ENCODE measurements at places on chromosomes 7 and 10.

DNA sequence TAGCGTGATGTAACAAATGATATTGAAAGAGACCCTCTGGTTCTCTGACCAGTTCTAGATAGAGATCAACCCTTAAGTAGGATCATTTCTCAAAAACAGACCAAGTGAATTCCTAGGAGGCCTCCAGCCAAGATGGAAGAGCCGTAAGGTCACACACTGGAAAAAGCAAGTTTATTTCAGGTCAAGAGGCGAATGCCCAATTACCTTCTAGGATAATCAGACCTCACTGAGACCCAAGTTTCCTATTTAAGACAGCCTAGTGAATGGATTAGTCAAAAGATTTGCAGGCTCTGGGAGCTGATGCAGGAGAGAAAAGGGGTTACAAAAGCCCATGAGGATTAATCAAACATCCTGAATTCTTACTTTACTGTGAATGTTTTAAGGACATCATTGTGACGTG, 486.1 kb upstream of the NRP1 start:
- DNase-seq = no peak

DNA sequence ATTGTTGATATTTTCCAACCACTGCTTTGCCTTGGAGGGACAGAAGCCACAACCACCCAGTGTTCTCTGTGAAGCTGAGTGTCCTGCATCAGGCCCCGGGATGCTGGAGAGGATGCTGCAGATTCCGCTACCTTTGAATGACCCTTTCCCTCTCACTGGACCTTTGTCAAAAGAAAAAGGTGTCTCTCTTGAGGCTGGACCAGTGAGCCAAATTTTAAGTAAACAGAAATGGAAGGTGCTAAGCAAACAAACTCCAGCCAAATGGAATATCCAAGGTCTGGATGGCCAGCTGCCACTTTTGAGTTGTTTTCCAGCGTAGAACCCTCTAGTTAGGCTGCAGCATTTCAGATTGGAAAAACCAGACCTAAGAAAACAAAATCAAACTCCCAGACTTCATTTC, 145.5 kb downstream of the TRIL start:
- DNase-seq = no peak

- DNase-seq = no peak
Observed at GRCh38 chr10:122014652-122015248, 25.8 kb downstream of the TACC2 start.

DNA sequence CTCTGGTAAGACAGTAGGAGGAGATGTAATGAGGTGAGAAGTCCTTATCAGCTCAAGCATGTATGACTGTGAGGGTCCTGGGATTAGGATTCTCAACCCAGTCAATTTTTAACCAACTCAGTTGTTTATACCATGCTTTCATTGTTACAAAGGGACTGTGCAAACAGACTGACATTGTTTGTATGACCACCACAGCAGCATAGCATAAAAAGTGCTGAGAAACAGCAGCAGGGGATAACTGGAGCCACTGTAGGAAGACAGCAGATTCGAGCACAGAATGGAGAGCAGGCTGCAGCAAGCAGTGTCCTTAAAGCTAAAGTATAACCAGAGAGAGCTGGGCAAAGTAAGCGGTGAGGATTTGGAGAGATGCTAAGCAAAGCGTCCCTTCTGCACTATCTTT, 829.5 kb downstream of the REEP3 start:
- no peak for DNase-seq

DNA sequence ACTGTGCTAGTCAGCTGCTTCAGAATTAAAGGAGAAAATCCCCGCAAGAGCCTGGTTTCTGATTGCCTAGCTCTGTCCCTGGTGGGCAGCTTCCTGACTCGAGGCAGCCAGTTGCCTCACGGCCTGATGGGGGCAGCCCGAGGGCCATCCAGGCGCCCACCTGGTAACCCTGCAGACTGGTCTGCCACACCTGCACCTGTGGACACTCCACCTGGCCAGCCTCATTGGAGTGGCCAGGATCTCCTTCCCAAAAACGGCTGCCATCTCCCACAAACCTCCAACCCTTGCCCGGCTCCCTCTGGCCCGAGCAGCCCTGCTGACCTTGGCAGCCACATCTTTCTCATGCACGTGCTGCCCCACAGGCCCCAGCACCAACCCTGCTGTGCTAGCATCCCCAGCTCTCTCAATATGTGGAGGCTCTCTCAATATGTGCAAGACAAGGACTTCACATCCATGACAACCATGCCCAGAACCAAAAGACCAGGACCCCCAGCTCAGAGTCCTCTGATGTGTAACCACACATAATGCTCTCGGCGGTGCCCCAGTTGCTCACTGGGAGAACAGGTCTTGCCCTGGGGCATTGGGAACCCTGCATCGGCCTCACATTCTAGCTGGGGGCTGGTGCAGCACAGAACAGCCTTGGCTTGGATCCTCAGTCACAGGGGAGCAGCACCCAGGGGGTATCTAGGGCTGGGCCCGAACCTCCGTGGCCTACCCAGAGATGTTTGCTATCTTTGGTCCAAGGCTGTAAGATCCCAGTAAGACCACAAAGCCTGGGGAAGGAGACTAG, 14.6 kb downstream of the DRGX start:
- DNase-seq = no peak

- DNase-seq = no peak
Observed at GRCh38 chr7:85770332-85770731, 583.5 kb upstream of the SEMA3D start.

GRCh38 chr7:130982160-130982638, 248.2 kb upstream of the KLF14 start:
- no peak for DNase-seq

DNA sequence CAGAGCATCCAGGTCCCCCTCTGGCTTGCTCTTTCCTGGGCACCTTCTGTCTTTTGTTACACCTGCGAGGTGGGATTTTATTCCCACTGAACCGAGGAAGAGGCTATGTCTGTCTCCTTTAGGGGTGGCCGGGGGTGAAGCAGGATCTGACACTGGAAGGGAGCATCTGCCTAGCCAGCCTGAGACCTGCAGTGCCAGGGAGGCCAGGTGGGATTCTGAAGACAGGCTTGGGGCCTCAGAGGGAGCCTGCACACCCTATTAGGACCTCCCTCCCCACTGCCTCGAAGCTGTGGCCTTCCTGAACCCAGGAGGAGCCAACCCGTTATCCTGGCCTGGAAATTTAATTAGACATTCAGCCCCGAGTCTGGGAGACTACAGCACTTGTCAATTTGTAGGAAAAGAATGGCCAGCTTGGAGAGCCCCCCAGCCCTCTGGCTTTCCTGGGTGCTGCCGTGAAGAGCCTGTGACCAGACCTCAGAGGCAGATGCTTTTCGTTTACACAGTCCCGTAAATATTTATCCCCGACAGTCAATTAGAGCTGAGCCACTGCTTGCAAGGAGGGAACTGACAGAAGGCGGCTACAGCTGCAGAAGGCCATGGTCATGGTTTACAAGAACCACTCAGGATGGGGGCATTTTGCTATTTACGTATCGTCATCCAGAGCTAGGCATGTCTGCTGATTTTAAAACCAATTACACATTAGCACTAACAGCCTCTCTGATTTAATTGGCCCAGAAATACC, 19.7 kb downstream of the CHAT start:
- DNase-seq = no peak

GRCh38 chr10:15485027-15485426, 113.9 kb upstream of the FAM171A1 start:
- no peak for DNase-seq

- DNase-seq = no peak
Observed at GRCh38 chr10:110229155-110229554, 21.8 kb downstream of the MXI1 start.

DNA sequence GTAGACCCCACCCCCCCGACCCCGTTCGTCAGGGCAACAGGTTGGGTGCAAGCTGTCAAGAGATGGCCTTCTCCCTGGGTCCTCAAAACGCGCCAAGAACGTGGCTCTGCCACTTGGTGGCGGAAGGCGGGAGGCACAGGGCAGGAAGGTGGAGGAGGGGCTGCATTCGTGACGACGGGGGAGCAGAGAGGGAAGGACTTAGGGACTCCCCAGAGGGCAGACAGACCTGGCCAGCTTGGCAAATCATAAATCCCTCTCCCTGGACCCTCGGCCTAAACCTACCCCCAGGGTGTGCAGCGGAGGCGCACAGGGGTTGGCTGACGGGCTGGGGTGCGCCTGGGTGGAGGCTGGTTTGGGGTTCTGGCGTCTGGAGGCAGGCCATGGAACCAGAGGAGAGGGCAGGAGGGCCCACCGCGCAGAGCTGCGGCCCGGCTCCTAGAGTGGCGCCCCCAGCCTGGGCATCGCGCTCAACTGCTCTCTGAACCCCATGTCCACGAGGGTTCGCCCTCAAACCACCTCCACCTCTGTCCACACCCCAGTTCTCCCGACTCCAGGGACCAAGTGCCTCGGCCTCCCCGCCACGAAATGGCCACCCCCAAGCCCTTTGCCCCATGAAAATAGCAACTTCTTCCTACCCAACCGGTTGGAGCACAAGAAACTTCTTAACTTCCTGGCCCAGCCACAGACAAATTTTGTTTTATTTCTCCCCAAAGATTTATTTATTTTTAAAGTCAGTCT, 10.8 kb upstream of the GATA3 start:
- DNase-seq = peak; percentile 54

- DNase-seq = no peak
Observed at GRCh38 chr7:101180130-101180755, at the start of gene NAT16. TSS of gene NAT16 (minus strand) at chr7:101180293. CDS start at chr7:101174807, 5,486 bp downstream.

DNA sequence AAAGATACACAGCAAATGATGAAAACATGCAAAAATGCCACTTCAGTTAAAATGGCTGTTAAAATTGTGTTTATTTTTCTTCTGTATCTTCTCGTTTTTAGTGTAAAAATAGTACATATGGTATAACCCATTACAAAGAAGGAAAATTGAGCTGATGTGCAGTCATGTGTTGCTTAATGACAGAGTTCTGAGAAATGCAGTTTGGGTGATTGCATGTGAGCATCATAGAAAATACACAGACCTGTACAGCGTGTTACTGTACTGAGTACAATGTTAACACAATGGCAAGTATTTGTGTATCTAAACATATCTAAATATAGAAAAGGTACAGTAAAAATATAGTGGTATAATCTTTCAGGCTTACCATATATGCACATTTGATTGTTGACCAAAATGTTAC, 7.3 kb downstream of the DMTF1 start:
- no peak for DNase-seq

GRCh38 chr10:119762805-119763798, 37.3 kb downstream of the INPP5F start:
- no peak for DNase-seq

- no peak for DNase-seq
Observed at GRCh38 chr7:112957901-112958300, 128.7 kb downstream of the GPR85 start.

- no peak for DNase-seq
Observed at GRCh38 chr7:105673367-105674084, 92.2 kb upstream of the EFCAB10 start.

DNA sequence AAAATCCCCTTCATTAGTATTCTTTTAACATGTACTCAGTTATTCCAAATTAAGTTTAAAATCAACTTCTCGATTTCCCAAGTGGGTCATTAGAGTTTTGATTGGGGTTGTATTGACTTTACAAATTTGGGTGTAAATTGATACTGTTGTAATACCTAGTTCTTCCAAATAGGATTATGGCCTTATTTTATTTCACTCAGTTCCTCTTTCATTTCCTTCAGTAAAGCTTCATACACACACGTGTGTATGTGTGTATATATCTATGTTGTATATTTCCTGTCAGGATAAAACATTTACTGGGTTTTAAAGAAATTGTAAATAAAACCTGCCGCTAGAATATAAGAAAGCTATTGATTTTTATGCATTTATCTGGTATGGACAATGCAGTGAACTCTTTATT, 15.9 kb downstream of the YME1L1 start:
- no peak for DNase-seq

GRCh38 chr7:147492606-147493005, 1098.0 kb upstream of the C7orf33 start:
- no peak for DNase-seq

DNA sequence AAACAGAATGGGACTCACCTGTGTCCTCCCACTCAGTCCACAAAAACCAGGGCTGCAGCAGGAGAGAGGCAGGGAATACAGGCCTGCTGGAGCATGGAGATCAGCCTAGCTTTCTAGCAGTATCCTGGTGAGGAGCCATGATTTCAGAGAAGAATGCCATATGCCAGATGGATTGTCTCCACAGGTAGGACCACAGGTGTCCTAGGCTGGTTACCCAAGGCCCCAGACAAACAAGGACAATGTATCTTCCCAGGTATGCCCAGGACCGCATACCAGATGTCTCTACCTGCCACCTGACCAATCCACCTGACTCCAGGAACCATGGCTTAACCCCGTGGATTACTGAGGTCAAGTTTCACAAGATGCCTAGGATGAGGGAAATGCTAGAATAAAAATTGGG, 295.4 kb upstream of the NPSR1 start:
- no peak for DNase-seq
